ENCODE measurements at places on chromosomes 3 and 15.
A peak's percentile ranks its signal among the peaks of the same experiment; 100 is the strongest.

DNA sequence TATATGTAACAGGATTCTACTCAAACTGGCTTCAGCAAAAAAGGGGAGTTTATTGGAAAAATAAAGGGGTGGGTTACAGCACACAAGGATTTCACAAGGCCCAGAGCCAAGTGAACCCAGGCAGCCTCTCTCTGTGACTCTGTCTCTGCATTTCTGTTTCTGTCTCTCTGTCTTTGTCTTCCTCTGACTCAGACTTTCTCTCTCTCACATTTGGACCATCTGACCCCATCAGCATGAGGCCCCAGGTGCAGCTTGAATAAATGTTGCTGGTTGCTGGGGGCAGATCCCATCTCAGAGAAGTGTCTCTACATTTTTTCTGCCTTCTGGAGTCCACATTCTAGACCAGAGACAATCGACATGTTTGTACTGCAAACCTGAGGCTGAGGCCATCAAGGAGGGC is 45.0 kb downstream of the RPLP1 start:
- peaks cover 4% of the 10 kb centered on the region for H3K27me3 ChIP-seq
- no peak overlapping the region for H3K27ac ChIP-seq
- H3K36me3 ChIP-seq, result no peaks in the 10 kb centered on the region
- peaks cover 3% of the 10 kb centered on the region for H3K4me1 ChIP-seq
- no peak overlapping the region for H3K4me3 ChIP-seq
- DNase-seq, result no peak

- H3K4me3 ChIP-seq, result no peak overlapping the region
- H3K36me3 ChIP-seq, result no peaks in the 10 kb centered on the region
- no peak for DNase-seq
- no peak overlapping the region for H3K27ac ChIP-seq
- H3K4me1 ChIP-seq, result peaks cover 3% of the 10 kb centered on the region
- no peaks in the 10 kb centered on the region for H3K27me3 ChIP-seq
Observed at GRCh38 chr3:13026534-13026933, 46.7 kb downstream of the IQSEC1 start.

DNA sequence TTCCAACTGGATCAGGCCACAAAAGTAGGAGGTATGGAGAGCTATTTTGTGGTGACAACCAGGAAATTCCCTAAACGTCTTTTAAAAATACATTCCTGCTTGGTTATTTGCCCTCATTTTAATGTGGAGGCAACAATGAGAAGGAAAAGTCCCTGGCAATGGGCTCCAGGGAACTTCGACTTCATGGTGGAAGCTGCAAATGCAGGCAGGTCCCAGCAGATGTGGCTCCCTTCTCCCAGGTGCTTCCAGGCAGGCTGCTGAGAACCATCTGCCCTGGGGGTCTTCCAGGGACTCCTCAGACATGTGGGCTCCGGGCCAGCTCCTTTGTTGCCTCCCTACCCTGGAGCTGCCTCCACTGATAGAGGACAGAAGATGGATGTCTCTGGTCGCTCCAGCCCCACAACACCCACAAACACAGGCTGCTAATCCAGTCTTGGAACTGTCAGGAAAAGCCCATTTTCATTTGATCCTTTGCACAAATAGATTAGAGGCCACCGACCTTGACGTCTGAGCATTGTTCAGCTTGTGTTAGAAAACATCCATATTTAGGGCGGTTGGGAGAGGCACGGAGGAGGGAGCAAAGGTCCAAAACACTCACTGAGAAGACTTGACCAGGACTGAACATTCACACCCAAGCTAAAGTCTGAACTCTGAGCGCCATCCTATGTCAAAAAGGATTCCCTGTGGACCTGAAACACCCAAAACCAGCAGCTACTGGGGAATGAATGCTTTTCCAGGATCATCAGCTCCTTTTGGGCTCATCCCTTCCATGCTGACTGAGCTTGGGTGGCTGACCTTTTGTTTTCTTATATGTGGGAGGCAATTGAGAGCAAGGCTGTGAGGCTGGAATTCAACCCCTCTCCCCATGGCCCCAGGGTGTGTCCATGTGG is 30.2 kb upstream of the SLCO2A1 start:
- no peak for DNase-seq
- no peak overlapping the region for H3K27ac ChIP-seq
- H3K4me3 ChIP-seq, result no peak overlapping the region
- peaks cover 2% of the 10 kb centered on the region for H3K36me3 ChIP-seq
- H3K27me3 ChIP-seq, result peaks cover 45% of the 10 kb centered on the region

DNA sequence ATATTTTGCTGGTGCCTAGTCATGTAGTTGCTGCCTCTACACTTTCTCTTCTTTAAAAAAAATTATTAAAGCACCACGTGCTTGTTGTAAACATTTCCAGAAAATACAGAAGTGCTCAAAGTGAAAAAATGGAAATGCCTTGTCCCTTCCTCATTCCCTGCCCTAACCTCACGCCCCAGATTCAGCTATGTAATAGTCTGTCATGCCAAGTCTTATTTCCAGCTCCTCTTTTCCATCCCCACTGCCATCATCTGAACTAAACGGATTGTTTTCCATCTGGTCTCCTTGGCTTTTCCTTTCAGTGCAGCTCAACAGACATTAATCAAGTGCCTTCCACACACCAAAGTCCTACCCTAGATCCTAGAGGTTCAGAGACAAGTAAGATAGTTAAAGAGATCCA is 15.5 kb downstream of the ZNF774 start:
- no peaks in the 10 kb centered on the region for H3K27me3 ChIP-seq
- H3K27ac ChIP-seq, result peak overlapping the region; percentile 24
- no peak overlapping the region for H3K4me3 ChIP-seq

GRCh38 chr3:184354121-184354728 is 7.2 kb downstream of the CLCN2 start:
- peak; percentile 49 for DNase-seq
- no peak overlapping the region for H3K4me3 ChIP-seq
- no peaks in the 10 kb centered on the region for H3K27me3 ChIP-seq
- H3K27ac ChIP-seq, result no peak overlapping the region
- H3K36me3 ChIP-seq, result no peaks in the 10 kb centered on the region

- H3K4me3 ChIP-seq, result peak overlapping the region; percentile 77
- peak overlapping the region; percentile 87 for H3K27ac ChIP-seq
- H3K27me3 ChIP-seq, result no peaks in the 10 kb centered on the region
- DNase-seq, result no peak
Observed at GRCh38 chr15:41483519-41483918, 10.2 kb upstream of the ITPKA start.

DNA sequence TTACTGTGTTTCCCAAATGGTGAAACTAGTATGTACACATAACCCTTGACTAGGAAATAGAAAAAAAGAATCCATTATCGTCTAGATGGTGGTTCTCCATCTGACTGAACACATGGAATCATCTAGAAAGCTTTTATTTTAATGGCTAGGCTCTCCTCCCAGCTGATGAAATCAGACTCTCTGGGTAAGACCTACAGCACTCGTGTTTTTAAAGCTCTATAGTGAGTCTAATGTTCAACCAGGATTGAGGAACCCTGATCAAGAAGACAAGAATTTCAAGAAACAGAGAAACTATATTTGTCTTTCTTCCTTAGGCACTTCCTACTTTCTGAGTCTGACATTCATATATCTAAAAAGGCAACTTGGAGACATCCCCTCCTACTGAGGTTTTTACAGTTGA is 118.8 kb downstream of the TMCO5A start:
- H3K4me1 ChIP-seq, result peaks cover 4% of the 10 kb centered on the region
- no peak for DNase-seq
- peaks cover 15% of the 10 kb centered on the region for H3K27me3 ChIP-seq
- H3K4me3 ChIP-seq, result no peak overlapping the region
- no peaks in the 10 kb centered on the region for H3K36me3 ChIP-seq

DNA sequence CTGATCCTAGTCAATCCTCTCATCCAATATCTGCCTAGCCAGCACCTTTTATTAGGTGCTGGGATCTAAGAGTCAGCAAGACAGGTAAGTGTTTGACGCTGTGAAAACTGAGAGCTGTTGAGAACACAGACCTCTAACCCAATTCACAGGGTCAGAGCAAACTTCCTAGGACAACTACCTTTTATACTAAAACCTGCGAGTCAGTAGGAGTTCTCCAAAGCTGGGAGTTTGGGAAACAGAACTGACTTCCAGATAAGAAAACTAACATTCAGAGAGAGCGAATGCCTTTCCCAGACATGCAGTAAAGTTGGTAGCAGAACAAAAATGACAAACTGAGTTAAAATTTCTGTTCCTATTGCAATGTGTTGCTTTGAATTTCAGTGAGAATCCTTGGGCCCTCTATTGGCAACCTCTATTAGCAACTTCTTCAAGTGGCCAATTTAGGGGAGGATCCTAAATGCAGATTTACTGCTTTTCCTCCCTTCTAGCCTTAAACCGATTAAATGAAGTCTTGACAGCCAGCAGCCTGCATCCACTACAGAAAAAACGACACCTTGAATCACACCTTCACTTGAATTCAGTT is 11.3 kb downstream of the NR2E3 start:
- no peak for DNase-seq
- no peak overlapping the region for H3K27ac ChIP-seq
- no peaks in the 10 kb centered on the region for H3K4me1 ChIP-seq
- no peak overlapping the region for H3K4me3 ChIP-seq

GRCh38 chr15:71748293-71748718 is 62.0 kb upstream of the NR2E3 start:
- no peak overlapping the region for H3K4me3 ChIP-seq
- no peak overlapping the region for H3K27ac ChIP-seq
- DNase-seq, result no peak
- H3K4me1 ChIP-seq, result peaks cover 5% of the 10 kb centered on the region

- peak overlapping the region; percentile 97 for H3K4me3 ChIP-seq
- H3K27ac ChIP-seq, result peak overlapping the region; percentile 96
- H3K36me3 ChIP-seq, result peaks cover 6% of the 10 kb centered on the region
- peaks cover 23% of the 10 kb centered on the region for H3K4me1 ChIP-seq
- peaks cover 22% of the 10 kb centered on the region for H3K27me3 ChIP-seq
- no peak for DNase-seq
Observed at GRCh38 chr3:44337248-44337785, 1.2 kb upstream of the TCAIM start.

DNA sequence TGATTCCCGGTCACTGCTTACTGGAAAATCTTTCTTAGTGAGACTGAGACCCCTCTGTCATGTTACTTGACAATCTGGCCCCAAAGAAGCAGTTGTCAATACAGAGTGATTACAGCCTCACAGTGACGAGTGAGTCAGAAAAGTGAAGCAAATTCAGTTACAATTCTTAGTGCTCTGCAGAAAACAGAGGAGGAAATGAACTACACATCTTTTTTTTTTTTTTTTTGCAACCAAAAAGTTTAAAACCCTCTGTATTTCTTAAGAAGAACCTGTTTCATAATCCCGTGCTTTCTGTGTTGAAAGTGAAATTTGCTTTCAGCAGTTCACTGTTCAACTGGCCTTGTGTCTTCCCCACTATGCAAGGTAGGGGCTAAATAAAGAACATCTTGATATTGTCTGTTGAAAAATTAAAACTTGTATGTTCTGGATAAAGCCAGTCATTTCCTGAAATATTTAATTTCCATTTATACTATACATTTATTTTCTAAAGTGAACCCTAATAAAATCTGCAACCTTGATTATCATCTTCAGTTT is 1.9 kb downstream of the AQP9 start:
- no peak overlapping the region for H3K4me3 ChIP-seq
- H3K36me3 ChIP-seq, result no peaks in the 10 kb centered on the region
- no peak for DNase-seq
- no peaks in the 10 kb centered on the region for H3K4me1 ChIP-seq
- peaks cover 44% of the 10 kb centered on the region for H3K27me3 ChIP-seq

DNA sequence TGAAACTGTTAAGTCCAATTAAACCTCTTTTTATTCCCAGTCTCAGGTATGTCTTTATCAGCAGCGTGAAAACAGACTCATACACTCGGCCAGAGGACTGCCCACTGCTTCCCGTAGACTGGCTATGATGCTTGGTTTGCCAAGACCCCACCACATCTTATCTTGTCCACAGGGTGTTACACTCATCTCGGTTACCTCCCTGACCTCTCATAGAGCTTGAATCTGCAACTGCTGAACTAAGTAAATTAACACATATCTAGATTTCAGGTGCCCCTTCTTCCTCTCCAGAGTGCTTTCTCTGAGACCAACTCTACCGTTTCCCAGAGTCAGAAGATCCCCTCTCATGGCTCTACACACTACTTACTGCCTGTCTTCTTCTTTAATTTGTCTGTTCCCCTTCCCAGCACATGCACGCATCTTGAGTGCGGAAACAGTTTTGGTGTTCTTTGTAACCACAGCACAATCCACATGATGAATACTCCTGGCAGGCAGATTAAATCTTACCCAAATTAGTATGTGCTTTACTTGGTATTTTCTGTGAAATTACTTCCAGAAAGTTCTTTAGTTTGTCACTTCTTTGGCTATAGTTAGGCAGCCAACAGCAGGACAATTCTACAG is 49.7 kb downstream of the CD200 start:
- H3K4me1 ChIP-seq, result peaks cover 3% of the 10 kb centered on the region
- no peak overlapping the region for H3K27ac ChIP-seq
- peaks cover 7% of the 10 kb centered on the region for H3K27me3 ChIP-seq

DNA sequence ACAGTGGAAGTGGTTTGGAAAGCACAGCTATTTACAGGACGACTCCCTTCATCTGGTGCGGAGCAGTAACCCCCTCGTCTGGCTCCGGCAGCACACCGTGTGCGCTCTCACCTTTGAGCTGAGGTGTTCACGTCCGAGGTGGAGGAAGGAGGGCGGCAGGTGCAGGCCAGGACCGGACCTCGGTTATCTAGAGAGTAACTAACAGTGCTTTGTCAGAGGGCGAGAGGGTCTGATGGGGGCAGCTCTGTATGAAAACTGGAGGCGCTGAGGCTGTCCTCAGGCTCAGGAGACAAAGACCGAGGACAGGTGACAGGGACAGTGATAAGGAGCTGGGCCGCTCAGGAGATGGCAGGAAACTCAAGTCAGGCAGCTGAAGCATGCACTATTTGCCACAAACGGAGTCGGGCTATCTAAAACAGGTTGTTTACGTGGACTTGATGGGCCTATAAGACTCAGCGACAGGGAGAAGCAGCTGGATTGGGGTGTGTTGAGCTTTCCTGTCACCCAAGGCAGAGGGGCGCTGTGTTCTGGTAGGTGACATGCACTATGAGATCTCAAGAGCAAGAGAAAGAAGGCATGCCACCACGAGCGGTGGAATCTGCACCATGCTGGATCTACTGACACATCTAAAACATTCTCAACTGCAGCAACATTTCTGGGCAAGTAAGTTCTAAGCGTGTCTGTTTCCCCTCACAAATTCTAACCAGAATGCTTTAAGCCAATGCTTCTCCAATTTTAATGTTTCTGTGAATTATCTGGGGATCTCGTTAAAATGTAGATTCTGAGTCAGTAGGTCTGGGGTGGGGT is 155.2 kb downstream of the XXYLT1 start:
- no peak for DNase-seq
- peaks cover 5% of the 10 kb centered on the region for H3K4me1 ChIP-seq
